ENCODE measurements at places on chromosomes 3 and 15.

DNA sequence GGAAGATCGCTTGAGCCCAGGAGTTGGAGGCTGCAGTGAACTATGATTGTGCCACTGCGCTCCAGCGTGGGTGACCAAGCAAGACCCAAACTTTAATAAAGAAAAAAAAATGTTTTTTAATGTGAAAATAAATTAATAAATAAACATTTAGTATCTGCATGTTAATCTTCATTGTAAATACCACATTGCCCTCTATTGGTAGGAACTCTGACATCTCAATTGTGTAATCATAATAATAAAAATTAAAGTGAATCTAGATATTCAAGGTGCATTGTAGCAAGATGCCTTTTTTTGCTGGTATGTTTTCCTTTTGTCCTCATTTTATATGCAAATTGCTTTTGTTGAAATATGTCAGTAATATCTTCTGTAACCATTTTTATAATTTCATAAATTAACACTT, 95.0 kb upstream of the LIMD1 start:
- no peaks in the 10 kb centered on the region for H3K4me1 ChIP-seq
- H3K4me3 ChIP-seq = no peak overlapping the region
- H3K36me3 ChIP-seq = peaks cover 52% of the 10 kb centered on the region
- DNase-seq = no peak
- H3K27ac ChIP-seq = no peak overlapping the region
- H3K27me3 ChIP-seq = no peaks in the 10 kb centered on the region

DNA sequence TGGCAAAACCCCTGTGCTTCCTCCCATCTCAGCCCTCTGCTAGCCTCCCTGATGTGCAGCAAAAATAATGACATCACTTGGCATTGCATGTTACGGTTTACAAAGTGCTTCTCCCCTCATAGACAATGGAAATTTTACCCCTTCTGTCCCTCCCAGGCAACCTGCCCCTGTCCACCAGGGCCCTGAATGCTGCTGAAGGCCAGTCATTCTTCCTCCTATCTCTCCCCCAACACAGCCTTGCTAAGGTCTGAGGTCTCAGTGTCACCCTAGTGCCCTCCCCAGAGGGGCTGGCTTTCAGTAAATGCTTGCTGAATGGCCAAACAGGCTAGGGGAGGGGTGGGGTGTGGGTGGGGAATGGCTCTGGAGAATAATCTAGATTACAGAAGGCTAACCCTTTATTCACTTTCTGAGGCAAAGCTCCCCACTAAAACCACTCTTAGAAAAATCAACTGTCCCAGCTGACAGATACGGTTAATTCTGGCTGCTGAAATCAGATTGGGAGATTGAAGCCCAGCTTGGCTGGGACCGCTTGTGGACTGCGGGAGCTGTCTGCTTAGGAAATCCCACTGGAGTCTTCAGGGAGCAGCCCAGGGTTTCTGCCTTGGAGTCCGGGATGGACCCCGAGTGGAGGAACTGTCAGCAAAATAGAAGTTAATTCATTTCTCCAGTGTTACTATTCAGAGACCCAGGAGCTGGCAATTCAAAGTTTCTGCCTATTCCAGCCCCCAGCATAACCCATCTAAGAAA, 22.9 kb downstream of the ANP32A start:
- H3K4me3 ChIP-seq = no peak overlapping the region
- no peak for DNase-seq
- no peaks in the 10 kb centered on the region for H3K27me3 ChIP-seq
- H3K36me3 ChIP-seq = peaks cover 2% of the 10 kb centered on the region

- no peak for DNase-seq
- no peak overlapping the region for H3K4me3 ChIP-seq
- no peaks in the 10 kb centered on the region for H3K36me3 ChIP-seq
- H3K4me1 ChIP-seq = peaks cover 8% of the 10 kb centered on the region
Observed at GRCh38 chr3:8746780-8747345, 13.3 kb downstream of the CAV3 start.

- no peak for DNase-seq
- H3K4me3 ChIP-seq = no peak overlapping the region
- H3K4me1 ChIP-seq = no peaks in the 10 kb centered on the region
- H3K36me3 ChIP-seq = no peaks in the 10 kb centered on the region
Observed at GRCh38 chr3:81936817-81937216, 175.4 kb upstream of the GBE1 start.

All from H9 (cell line).